ENCODE measurements at places on chromosomes 2 and 18.

- no peak for DNase-seq
Observed at GRCh38 chr2:3078684-3079083, 298.9 kb downstream of the EIPR1 start.

DNA sequence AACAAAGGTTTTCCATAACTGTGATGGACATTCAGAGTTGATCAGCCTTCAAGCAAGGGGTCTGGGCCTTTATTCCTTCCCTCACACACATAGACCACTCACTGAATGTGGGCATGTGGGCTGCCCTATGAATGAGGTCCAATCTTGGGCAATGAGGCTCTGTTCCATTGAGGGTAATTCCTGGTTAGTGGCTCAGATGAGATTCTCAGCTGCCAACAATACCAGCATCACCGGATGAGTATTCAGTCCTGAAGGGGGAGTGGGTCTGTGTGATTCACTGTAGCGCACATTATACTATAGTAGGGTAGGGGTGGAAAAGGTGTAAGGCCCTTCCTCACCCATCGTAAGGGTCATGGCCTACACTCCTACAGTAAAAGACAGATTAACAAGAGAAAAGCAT lies 9.9 kb upstream of the PARD3B start:
- DNase-seq: no peak

GRCh38 chr2:47531378-47532042 lies 128.6 kb downstream of the MSH2 start:
- DNase-seq: no peak

GRCh38 chr2:175742367-175742766 lies 259.7 kb downstream of the LNPK start:
- DNase-seq: no peak

DNA sequence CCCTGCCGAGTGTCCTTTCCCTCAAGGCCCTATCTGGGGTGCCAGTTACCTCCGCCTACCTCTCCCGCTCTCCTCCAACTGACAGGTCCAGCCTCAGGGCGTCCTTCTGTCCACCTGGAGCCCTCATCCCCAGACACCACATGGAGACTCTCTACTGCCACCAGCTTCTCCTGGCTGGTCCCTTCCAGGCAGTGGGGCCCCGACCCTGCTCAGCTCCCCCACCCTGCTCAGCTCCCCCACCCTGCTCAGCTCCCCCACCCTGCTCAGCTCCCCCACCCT lies 74.0 kb upstream of the ODC1 start:
- peak; percentile 38 for DNase-seq

GRCh38 chr2:218238887-218239286 lies 21.9 kb downstream of the ARPC2 start:
- DNase-seq: no peak

- DNase-seq: no peak
Observed at GRCh38 chr2:172439911-172440310, 12.5 kb downstream of the ITGA6 start.

GRCh38 chr2:183948861-183949260 lies 649.5 kb upstream of the ZNF804A start:
- DNase-seq: no peak

DNA sequence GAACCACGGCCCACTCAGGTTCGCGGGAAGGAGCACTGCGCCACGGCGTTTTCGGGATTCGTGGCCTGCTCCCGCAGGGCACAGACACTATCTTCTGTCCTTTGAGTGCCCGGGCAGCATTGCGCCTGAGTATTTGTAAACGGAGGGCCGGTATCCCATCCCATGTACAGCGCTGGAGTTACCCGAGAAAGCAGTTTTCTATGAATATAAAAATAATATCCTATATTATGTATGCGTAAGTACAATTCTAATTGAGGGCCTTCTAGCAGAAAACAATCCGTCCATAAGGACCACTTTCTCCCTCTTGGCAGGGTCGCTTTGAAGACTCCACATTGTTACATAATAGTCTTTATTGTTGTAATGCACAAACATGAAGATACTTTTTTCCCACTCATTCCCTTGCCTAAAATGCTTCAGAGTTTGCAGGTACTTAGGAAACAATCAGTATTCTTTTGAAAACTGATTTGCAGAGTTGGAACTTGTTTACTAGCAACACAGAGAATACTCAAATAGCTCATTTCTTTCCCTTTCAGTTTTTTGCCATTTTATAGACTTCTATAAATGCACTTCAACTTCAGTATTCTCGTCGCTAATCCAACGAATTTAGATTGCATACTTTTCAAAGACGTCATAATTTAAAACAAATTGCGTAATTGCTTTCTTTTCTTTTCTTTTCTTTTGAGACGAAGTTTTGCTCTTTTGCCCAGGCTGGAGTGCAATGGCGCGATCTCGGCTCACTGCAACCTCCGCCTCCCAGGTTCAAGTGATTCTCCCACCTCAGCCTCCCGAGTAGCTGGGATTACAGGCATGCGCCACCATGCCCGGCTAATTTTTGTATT lies 1.0 kb upstream of the REV1 start:
- no peak for DNase-seq

GRCh38 chr2:52128081-52128480 lies 1096.1 kb upstream of the NRXN1 start:
- DNase-seq: no peak

- DNase-seq: no peak
Observed at GRCh38 chr2:152581360-152581759, 135.9 kb downstream of the PRPF40A start.

GRCh38 chr2:150271952-150272802 lies 215.3 kb downstream of the RND3 start:
- DNase-seq: no peak

GRCh38 chr2:27221166-27221565 lies 4.0 kb downstream of the CAD start:
- no peak for DNase-seq

DNA sequence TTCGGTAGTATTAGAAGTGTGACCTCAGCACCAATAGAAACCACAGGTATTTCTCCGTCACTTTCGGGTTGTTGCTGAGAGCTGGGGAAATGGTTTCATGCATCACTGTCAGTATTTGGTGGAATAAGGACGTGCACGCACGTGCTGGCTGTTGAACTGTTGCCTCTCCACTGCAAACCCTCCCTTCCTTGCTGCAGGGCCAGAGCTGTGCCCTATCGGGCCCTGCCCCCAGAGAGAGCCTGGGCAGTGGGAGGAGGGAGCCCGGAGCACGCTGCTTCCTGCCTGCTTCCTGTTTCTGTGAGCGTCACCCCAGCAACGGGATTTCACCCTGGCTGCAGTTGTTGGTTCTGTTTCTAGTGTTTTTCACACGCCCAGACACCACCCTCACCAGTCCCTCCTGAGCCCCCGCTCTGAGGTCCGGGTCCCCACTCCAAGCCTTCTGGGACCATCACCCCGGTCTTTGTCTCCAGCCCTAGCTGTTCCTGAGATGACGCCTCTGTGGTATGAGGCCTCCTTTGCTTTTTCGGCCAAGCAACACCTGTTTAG lies 47.4 kb downstream of the LRRFIP1 start:
- peak; percentile 94 for DNase-seq

DNA sequence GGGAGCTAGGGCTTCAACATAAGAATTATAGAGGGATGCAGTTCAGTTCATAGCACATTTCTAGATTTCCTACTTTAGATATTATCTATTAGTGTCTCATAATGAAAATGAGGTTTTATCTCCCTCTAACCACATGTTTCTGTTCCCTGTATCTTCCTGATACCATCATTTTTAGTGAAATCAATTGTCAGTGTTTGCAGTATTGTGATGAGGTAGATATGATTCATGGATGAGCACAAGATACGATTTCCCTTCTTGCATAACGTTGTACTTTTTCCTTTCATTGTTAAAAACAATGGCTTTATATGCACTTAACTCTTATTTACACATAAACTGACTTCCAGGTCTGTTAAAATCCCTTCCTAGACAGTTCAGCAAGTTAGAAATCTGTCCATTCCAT lies 211.4 kb downstream of the ZBTB7C start:
- no peak for DNase-seq

DNA sequence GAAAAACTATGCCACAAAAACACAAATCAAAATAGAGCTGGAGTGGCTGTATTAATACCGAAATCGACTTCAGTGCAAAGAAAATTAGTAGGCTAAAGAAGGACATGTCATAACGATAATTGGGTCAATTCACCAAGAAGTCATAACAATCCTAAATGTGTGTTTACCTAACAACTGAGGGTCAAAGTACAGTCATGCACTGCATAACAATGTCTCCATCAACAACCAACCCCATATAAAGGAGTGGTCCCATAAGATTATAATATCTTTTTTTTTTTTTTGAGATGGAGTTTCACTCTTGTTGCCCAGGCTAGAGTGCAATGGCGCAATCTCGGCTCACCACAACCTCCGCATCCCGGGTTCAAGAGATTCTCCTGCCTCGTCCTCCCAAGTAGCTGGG lies 87.5 kb downstream of the NAB1 start:
- DNase-seq: no peak

GRCh38 chr2:203737360-203737759 lies 30.9 kb downstream of the CD28 start:
- DNase-seq: no peak

- DNase-seq: no peak
Observed at GRCh38 chr2:6545336-6545735, 320.4 kb downstream of the CMPK2 start.

DNA sequence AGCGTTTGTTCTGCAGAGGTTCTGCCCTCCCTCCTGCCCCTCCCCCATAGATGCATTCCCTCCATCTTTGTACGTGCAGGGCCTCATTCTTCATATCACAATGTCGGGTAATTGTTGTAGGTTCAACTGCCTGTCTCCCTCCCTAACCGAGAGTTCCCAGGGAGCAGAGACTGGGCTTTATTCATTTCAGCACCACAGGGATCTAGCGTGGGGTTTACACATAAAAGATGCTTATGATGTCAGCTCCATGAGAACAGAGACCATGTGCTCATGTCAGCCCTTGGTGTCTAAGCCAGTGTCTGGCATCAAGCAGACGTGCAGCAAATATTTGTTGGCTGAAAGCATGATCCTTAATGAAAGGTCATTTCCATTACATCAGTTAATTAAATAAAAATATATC lies 298.9 kb upstream of the TRIB2 start:
- no peak for DNase-seq

- DNase-seq: no peak
Observed at GRCh38 chr18:34844732-34845459, 134.8 kb downstream of the DTNA start.

GRCh38 chr2:99430614-99431291 lies 59.1 kb downstream of the REV1 start:
- DNase-seq: no peak

DNA sequence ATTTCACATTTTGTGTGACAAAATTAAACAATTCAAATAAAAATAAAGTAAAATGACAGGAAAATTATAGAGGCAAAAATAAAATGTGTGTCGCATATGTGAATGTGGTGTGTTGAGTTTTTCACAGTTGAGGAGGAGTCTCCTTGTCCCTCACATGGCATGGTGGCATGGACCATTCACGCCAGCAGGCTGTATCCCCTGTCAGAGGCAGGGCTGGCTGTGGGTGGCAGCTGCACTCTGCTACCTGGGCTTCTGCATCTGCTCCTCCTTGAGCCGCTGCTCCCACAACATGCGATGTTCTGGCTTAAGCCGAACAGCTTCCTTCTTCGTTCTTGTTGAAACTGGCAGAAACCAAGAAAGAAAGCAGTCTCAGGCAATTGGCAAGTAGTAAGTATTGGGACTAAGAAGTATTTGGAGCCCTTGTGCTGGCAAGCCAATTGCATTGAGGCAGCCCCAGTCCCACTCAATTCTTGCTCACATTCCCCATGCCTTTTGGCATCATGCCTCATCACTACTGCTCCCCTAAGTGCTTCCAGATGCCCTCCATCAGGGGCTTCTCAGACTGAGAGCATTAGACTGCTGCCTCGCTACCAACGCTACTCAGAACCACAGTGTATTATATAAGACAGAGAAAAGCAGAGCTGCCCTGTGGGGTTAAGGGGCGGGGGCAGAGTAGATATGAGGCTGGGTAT lies 177.9 kb upstream of the NABP1 start:
- DNase-seq: no peak

DNA sequence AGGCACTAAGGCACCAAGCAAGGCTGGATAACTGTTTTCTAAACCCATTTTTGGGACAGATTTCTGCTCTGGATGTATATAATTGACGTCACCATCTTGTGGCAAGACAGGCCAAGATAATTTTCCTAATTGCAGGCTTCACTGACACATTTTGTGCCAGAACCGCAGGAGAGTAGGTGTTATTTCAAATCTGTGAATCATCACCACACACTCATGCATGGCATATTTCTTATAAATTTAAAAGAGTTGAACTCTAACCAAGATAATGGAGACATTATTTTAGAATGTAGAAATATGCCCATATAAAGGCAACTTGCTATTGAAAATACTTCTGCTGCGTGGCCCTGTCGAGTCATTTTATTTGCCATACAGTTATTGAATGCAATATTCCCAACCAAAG lies 68.3 kb upstream of the ACYP2 start:
- DNase-seq: no peak

DNA sequence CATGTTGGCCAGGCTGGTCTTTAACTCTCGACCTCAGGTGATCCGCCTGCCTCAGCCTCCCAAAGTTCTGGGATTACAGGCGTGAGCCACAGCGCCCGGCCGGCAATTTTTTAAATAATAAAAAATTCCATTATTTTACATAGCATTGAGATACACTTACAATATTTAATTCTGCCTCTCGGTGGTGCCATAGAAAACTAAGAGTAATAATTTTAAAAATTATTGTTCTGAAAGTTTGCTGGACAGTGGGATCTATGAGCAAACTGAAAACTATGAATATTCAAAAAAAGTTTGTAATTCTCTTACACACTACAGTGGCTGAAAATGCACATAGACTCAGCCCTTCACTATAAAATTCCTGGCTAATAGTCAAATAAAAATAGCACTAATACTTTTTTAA lies 90.9 kb upstream of the STON1 start:
- DNase-seq: no peak

DNA sequence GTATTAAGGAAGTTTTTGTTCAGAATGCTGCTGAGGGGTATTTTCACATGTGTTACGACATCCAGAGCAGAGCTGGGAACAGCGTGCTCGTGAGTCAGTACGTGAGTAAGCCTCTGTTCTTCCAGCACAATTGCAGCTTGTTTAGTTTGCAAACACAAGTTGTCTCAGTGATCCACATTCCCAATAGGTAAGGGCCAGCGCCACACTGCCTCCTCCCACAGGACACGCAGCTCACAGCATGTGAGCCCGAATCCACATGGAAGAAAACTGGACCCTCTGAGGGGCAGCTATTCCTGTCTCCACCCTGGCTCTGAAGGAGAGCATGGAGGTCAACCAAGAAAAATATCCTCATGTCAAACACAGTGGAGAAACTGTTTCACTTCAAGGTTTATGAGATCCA lies 173.9 kb upstream of the PID1 start:
- DNase-seq: no peak

DNA sequence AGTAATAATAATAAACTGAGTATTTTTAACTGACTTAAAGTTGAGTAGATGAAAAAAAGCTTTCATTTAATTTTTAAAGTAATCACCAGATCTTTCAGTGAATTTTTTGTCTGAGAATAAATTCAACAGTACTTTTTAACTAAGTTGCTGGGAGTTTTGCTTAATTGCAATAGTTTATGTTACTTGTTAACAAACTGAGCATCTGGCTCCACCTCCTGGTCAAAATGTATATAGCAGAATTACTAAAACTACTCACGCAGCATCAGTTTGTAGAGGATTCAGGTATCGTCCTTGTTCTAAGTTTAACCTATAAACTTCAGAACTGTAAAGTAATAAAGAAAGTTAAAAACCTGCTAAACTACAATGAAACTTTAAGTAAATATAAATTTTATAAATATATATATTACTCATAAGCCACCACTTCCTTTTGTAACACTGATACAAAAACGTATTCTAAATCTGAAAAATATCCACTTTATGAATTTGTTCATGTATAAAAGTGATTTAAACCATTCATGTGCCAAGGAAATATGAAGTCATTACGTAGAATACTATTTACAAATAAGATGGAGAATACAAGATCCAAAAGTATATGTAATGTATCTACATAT lies 21.3 kb downstream of the NOL10 start:
- DNase-seq: no peak

All from activated effector memory CD4-positive, alpha-beta T cell treated with anti-CD3 and anti-CD28 coated beads, Interleukin-2, amount 50 U/mL, for 16 hours (primary cell).